ENCODE measurements at places on chromosomes 5 and 9.

DNA sequence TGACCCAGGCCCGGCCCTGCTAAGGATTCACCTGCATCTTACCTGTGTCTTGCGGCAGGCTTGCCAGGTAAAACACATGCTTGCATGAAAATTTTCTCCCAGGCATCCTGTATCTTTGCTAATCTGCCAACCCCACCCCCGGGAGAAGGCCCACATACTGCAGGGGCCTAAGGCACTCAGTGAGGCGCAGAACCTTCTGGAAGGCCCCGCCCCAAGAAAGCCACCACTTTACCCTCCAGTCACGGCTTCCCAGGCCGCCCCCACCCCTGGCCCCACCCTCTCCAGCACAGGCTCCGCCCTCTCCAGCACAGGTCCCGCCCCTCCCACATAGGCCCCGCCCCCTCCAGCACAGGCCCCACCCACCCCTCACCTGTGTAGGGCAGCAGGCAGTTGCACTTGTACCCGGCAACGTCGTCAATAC is 29.8 kb upstream of the SEC16A start:
- no peak for DNase-seq

DNA sequence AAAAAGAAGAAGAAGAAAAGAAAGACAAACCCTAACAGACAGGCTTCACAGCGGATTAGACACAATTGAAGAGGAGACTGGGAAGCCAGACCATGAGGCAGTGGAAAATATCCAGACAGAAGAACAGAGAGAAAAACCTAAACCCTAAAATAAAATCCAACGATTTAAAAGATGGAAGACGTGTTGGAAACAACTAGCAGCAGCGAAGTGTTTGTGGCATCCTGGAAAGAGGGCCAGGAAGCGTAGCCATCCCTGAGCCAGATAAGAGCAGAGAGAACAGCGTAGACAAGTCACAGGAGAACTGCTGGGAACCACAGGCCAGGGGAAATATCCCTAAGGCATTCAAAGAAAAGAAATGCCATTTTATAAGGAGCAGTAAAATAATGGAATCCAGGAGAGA is 39.7 kb upstream of the NKD2 start:
- no peak for DNase-seq

- DNase-seq, result no peak
Measured at GRCh38 chr9:1415146-1415545, 365.0 kb downstream of the DMRT2 start.

GRCh38 chr5:143192191-143192900 is 211.1 kb downstream of the NR3C1 start:
- no peak for DNase-seq

GRCh38 chr5:76325876-76326491 is 77.1 kb upstream of the IQGAP2 start:
- no peak for DNase-seq

DNA sequence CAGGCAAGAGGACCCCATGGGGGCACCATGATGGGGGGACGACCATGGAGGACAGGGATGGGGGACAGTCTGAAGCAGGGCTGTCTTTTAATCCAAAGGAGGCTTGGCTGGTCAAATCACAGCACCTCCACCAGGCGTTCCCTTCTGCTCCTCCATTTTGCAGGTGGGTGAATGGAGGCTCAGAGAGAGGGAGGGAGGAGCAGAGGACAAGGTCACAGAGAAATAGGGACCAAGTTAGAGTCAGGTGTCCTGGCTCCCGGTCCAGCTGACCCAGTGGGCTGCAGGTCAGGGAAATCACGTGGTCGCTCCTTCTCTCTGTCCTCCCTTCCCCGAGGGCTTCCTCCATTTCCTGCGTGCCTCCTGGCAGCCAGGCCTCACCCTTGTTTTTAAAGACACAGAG is 156.4 kb upstream of the SMIM23 start:
- DNase-seq, result no peak

GRCh38 chr5:80503641-80504040 is 15.7 kb downstream of the FAM151B start:
- no peak for DNase-seq
